Stimulated activated CD8-positive, alpha-beta memory T cell treated with anti-CD3 and anti-CD28 coated beads, Interleukin-15, amount 100 ng/mL, for 48 hours (primary cell): ENCODE measurements at places on chromosomes 1 and 21.

DNA sequence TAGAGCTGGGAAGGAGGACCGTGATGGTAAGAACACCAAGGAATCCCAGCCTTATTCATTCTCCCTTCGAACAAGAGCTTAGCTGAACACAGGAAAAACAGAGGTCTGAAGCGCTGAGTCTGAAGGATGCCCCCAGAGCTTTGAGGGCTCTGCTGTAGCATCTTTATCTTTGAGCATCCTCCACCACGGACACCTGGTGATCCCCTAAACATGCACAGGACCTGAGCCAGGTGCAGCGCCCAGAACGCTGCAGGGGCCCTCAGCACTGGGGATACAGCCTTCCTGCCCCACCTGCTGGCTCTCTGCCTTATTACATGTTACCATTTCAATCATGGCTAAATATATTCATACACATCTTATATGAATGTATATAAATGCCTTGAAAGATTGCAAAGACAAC, 7.7 kb upstream of the GPATCH4 start:
- DNase-seq: no peak

DNA sequence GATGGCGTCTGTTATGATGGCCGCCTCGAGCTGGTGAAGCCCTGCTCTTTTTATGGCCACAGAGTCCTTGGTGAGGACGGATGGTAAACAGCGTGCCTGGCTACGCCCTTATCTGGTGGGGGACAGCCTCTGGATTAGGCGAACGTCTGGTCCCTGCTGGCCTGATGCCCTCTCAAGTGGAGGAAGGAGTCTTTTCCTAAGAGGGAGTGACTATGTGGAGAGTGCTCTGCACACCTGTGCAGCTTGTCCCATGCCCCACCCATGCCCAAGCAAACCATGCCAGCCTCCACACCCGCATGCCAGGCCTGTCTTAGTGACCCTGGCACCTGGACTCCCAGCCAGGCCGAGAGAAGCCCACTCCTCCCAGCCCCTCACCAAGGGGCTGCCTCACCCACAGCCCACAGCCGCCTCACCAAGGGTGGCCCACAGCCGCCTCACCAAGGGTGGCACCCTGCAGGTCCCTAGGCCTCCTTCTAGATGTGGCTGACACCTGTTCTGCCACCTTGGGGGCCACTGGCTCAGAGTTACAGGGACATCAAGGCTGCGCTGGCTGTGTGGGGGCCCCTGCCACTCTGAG, 40.2 kb downstream of the WNT9A start:
- DNase-seq: no peak

DNA sequence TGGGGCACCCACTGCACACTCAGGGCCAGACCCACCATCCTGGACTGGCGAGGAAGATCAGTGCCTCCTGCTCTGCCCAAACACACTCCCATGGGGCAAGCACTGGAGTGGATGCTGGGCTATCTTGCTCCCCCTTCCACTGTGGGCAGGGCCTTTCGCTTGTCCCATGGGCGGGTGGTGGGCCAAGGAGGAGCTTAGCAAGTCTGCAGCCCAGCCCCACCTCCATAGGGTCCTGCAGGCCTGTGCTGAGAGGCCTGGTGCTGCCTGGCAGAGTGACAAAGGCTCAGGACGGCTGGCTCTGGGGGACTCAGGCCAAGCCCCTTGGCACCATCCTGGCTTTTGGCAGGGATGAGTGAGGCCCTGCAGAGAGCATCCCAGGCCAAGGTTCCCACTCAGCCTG, 89.4 kb downstream of the PTPRU start:
- DNase-seq: no peak

- DNase-seq: no peak
Measured at GRCh38 chr1:201504179-201504631, 2.7 kb downstream of the CSRP1 start.

DNA sequence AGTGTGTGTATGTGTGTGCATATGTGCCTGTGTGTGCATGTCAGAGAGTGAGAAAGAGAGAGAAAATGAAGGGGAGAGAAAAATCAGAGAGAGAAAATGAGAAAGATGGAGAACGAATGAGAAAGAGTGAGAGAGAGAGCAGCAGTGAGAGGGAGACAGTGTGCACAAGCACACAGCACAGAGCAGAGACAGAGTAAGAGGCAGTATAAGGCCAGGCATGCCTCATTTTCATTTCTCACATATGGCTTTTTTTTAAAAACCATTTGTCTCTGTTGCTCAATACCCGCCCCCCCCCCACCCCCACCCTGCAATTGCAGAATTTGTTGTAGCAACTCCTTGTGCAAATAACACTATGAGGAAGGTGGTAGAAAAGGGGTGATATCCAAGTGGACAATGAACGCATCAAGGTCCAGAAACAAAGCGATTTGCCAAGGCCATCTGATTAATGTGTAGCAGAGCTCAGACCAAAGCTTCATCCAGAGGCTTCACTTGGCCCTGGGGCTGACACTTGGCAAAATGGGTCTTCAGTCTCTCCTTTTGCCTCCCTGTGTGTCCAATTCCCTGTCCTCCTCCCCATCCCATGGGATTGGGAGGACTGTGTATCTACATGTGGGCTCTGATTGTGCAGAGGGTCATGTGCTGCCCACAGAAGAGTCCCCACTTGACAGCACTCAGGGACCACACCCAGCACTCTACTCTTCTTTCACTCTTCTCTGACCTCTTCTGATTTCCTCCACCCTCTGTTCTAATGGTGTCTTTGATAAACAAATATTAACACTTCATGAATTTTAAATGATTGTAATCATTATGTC, 38.9 kb upstream of the HSD3B1 start:
- no peak for DNase-seq
